ENCODE measurements at places on chromosomes 6 and 20. TPM values are rescaled to one million over a fixed set of nuclear protein-coding genes. Genes with fewer than 3 reads are reported as not detected.

DNA sequence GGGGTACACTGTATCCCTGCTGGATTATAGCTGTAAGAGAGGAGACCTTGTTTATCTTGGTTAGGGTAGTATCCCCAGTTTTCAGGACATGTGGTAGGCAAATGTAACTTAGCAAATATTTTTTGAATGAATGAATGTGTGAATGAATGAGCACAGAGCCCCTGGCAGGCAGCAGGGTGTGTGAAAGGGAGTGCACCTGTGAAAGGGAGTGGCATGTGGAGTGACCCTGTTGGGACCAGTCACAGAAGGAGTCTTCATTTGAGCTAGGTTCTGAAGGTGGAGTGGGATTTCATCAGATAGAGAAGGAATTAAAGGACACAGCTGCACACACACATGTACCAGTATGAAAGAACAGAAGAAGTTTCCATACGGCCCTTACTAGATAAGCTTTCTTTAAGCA, 4.9 kb downstream of the SMAP1 start:
- DNase-seq: no peak

DNA sequence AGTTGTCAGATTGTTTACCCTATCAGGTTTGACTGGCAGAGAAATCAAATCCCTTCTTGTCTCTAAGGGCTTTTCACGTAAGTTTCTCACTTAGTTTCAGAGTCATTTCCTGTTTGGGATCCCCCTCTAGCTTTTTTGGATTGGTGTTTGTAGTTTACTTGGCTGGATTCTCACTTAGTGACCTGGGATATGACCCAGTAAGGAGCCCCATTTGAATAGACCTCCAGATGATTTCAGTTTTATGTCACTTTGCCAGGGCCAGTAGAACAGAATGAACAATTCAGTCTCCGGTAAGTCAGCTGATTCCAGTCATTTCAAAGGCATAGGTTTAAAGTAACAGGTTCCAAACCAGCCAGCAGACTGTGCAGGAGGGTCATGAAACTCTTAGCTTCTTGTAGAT, 8.2 kb downstream of the FAM135A start:
- no peak for DNase-seq

DNA sequence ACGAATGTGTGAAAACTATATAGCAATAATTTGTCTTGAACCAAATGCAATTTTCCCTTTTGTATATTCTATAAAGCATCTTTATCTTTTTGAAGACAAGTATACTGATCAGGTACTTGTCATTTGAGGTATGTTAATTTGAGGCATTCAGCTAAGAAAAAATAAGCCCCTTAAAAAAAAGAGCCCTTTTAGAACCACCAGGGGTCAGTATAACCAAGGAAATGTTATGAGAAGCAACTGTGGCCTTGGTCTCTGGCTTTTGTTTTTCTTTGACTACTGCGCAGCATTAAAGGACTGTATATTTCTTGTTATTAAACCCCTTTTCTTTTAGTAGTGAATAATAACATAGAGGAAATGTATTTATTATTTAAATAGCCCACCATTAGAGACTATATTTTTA, 43.1 kb downstream of the CD109 start:
- no peak for DNase-seq

- no peak for DNase-seq
Observed at GRCh38 chr20:33176101-33176500, 8.1 kb downstream of the BPIFA2 start.

The BCAS1 gene
- 0.18 TPM for total RNA-seq

The FANCE gene
- 4.7 TPM for total RNA-seq

DNA sequence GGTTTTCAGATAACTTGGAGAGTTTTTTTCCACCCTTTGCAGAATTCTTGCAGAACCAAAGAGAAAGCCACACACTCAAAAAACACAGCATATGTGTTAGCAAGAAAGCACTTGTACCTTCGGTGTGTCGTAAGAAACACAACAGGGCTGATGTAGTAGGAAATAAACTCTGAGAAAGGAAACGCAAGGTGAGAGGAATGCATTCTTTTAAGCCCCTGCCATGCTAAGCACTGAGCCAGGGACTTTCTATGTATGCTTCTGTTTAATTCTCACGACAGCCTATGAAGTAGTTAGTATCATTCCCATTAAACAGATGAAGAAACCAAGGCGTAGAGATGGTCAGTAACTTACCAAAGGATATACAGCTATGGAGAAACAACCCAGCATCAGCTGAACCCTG, 23.1 kb downstream of the NEDD9 start:
- DNase-seq: no peak

DNA sequence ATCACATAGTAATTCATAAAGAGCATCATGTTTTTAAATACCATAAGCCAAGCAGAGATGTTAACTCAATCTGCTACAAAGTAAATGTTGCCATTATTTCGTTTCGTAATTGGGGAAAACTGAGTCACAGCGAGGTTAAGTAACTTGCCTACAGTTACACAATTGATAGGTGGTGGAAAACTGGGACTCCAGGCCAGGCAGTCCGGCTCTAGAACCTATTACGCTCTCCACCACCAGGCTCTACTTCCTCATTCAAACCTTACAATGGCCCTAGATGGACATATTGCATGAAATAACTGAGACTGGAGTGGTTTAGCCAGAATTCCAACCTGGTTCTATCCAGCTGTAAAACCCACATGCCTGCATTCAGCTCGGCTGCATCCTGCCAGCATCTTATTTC, 58.2 kb downstream of the LINC00237 start:
- DNase-seq: no peak

- no peak for DNase-seq
Observed at GRCh38 chr6:21666853-21667681, 73.5 kb downstream of the SOX4 start.

GRCh38 chr20:34888468-34888867, 12.1 kb downstream of the ACSS2 start:
- no peak for DNase-seq

DNA sequence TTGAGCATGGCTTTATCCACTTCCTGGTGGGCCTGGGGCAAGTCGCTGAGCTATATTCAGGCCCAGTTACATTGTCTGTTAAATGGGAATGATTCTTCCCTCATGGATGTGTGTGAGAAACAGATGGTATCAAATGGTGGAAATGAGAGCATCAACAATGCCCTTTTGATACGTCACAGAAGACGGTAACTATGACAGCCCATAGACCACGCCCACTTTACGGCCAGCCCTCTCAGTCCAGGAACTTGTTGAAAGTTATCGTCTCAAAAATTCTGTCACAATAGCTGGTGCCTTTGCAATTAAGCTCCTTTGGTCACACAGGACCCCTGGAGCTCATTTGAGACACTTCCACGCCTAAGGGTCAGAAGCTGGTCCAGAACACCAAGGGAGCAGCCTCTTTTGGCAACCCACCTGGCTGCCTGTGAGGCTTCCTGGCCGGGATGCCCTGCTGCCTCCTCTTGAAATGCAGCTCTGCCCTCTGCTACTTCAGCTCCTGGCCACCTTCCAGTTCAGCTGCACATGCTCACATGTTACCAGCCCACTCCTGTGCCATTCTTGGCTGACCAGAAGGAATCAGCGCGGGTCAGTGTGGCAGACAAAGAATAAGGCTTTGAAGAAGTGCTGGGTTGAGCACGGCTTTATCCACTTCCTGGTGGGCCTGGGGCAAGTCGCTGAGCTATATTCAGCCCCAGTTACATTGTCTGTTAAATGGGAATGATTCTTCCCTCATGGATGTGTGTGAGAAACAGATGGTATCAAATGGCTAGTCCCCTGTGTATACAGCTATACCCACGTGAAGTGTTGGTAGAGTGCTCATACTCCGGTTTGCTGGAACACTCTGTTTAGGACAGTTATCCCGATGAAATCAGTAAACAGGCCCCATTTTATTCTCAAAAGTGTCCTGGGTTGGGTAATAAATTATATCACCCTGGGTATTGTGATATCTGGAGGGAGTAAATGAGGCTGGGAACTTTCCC, 199.2 kb upstream of the SUPT3H start:
- DNase-seq: peak; percentile 84

DNA sequence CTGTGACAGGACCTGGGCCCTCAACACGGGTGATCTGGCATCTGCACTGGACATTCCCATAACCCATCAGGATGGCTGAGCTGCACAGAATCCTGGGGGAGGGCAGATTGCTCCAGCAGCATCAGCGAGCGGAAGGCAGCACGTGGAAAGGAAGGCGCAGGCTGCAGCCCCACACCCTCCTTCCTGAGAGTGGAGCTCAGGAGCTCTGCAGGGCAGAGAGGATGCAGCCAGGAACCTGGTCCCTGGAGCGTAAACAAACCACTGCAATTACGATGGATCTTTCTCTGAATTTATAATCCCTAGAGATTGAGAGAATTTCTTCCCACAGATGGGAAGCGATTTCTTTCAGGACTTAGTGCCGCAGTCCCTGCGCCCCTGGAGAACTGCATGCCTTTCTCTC, 39.7 kb upstream of the EMILIN3 start:
- DNase-seq: no peak

- DNase-seq: no peak
Observed at GRCh38 chr6:55694148-55694547, 115.2 kb upstream of the HMGCLL1 start.

DNA sequence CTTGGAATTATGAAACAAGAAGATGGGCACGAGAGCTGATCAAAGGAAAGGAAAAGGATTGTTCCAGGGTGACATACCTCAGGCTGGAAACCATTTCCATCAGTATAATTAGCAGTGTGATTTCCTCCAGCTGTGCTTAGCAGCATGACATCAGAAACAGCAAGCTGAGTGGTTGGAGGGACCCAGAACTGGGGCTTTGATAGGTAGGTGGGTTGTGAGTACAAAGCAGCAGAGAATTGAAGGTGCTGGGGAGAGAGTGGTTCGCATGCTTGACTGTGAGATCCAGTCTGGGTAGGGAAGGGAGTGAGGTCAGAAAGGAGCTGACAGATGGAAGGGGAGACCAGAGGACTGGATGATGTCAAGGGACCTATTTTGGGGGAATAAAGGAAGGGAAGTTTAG, 90.4 kb downstream of the CD164 start:
- no peak for DNase-seq

DNA sequence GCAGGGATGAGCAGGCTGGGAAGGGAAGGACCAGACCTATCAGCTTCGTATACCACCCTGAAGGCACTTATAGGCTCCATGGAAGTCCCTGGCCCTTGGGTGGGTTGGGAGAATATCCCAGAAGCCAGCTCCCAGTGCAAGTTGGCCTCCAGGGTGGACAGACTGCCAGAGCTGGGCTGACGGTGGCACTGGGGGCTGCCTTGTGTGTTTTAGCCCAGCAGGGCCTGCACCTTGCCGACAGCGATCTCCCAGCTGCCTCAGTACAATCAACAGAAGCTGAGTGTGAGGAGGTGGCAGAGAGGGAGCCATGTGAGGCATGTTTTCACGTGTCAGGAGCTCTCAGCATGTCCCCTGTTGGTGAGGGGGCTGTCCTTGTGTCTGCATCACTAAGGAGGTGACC, 159.5 kb downstream of the VEGFA start:
- no peak for DNase-seq

DNA sequence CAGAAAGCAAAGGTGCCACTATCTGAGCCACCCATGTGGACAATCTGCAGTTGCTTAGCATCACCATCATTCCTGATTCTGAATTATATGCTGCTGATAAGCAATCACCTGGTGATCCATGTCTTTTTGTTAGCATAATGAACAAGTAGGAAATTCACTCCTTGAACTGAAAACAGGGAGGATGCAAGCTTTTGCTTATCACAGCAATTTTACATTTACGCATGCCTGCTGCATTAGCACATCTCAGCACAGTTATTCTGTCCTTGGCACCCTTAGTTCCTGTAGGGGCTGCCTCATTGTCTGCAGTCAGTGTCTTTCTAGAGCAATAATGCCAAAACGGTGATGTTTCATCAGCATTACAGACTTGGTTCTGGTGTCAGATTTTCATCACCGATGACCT, 162.6 kb downstream of the KIF16B start:
- no peak for DNase-seq

The CTAGE9 gene
- total RNA-seq: not detected

The SLC25A27 gene
- 16.6 TPM for total RNA-seq

Measured in right cardiac atrium (tissue), 5 donors.